ENCODE measurements at places on chromosomes 3 and 15. TPM values are rescaled to one million over a fixed set of nuclear protein-coding genes. Genes with fewer than 3 reads are reported as not detected.
A peak's percentile ranks its signal among the peaks of the same experiment; 100 is the strongest.

- no peak for DNase-seq
These were observed 187.7 kb downstream of the SATB1 start for GRCh38 chr3:18237251-18238005.

The ANKUB1 gene
- not detected for total RNA-seq

DNA sequence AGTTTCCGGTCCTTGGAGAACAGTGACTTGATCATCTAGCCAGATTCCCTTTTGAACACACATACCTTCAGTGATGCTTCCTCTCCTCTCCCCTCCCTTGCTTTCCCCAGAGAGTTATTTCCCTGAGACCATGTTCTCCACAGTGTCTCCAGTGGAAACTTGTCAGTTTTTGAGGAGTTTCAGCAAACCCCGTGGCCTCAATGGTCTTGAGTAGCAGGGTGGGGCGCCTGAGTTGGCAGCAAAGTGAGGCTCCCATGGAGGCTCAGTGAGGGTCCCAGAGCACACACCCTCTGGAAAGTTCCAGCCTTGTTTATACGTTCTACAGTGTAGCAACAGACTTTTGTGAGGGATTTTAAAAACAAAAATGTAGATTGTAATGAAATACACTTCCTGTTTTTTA, 135.1 kb downstream of the LRRC28 start:
- DNase-seq: no peak

GRCh38 chr3:28244491-28244890, 3.1 kb downstream of the CMC1 start:
- DNase-seq: no peak

The GP9 gene
- not detected for total RNA-seq

The SEMA6D gene
- not detected for total RNA-seq

The SCAMP2 gene
- total RNA-seq: 13.2 TPM

DNA sequence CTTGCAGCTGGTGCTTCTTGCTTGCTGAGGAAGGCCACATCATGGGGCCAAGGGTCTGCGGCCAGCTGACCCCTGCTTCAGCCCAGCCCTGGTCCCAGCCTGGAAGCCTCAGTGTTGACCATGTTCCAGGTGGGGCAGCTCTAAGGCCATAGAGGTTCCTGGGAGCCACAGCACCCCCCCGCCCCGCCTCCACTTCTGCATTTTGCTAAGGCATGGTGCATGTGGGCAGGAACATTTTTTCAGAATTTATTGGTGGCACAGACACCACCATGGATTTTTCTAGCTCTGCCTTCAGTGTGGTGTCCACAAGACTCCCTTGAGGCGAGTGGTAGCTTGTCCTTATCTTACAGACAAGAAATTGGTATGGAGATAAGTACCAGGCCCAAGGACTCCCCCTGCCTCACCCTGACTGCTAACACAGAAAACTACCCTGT, 1.9 kb upstream of the CHST14 start:
- no peak for DNase-seq

DNA sequence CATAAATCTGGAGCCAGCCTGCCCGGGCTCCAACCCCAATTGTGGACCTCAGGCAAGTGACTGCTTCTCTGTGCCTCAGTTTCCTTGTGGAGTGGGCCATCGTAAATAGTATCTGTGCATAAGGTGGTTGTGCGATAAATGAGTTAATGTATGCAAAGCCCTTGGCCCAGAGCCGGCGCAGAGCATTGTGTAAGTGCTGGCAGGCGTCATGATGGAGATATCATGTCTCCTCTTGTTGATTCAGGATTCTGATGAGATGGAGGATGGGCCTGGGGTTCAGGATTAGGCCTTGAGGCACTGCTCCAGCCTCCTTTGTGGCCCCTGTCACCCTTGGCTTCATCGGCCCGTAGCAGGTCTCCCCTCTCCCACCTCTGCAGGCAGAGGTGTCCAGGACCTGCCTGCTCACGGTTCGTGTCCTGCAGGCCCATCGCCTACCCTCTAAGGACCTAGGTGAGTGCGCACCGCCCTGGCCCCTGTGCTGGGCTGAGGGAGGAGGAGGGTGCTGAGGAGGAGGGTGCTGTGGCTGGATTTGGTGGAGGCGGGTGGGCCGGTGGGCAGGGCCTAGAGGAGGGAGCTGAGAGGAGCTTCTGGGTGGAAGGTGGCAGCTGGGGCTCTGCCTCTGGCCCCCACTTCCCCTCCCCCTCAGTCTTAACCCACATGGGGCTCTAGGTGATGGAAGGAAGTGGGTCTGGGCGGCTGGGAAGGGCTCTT, 1.3 kb downstream of the PLA2G4B start:
- no peak for DNase-seq

GRCh38 chr15:79978260-79978654, 7.3 kb upstream of the BCL2A1 start:
- DNase-seq: no peak

- DNase-seq: no peak
These were observed 250.0 kb upstream of the PROK2 start for GRCh38 chr3:72034986-72035385.

DNA sequence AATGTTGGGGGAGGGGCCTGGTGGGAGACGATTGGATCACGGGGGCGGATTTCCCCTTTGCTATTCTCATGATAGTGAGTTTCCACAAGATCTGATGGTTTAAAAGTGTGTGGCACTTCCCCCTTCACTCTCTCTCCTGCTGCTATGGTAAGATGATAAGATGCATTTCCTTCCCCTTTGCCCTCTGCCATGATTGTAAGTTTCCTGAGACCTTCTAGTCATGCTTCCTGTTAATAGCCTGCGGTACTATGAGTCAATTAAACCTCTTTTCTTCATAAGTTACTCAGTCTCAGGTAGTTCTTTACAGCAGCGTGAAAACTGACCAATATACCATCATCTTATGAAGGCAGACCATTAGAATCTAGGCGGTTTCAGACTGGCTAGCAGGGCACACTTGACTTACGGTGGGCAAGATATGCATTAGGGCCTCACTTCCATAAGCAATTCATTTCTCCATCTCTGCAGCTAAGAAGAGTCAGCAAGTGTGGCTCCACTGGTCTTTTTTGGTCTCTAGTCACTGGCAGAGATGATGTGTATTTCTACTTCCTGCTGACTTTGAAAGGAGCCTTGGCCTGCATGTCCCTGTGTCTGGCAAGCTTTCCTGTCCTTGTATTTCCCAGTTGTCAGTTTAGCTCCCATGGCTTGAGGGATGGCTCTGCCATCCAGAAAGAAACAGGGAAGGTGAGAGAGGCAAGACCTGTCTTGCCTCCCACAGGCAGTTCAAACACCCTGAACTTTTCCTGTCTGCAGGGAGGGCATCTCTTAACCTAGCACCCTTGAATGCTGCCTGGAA, 109.0 kb upstream of the ADAMTS9 start:
- peak; percentile 54 for DNase-seq

- DNase-seq: no peak
These were observed 34.2 kb downstream of the BDH1 start for GRCh38 chr3:197521277-197522182.

DNA sequence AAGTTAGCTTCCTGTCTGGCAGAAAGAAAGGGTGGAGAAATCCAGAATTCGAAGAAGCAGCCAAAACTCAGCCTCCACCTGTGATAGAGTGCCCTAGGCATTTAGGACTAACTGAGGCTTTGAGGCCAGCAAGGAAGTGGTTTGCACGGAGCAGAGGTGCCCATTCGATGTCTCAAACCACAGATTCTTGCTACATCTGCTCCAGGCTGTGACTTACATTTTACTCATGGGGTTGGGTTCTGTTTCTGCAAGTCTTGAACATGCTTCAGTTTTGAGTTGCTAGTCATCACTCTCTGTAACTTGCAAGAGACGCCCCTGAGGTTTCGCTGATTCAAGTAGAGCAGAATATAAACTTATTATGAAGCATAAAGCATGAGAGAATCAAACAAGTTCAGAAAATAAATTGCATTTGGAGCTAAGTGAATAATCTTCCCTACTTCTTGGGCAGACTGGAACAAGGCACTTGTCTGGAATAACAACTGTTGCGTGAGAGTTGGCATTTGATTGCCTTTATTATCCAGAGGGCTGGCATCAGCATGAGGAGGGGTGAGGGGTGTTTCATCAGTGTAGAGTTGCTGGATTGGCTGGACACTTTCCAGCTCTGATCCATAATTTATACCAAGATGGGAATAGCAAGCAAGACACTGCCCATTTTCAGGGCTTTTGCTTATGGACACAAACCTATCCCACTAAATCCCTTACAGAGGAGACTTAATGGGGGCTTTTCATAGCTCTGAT, 256.5 kb downstream of the AGBL1 start:
- no peak for DNase-seq

DNA sequence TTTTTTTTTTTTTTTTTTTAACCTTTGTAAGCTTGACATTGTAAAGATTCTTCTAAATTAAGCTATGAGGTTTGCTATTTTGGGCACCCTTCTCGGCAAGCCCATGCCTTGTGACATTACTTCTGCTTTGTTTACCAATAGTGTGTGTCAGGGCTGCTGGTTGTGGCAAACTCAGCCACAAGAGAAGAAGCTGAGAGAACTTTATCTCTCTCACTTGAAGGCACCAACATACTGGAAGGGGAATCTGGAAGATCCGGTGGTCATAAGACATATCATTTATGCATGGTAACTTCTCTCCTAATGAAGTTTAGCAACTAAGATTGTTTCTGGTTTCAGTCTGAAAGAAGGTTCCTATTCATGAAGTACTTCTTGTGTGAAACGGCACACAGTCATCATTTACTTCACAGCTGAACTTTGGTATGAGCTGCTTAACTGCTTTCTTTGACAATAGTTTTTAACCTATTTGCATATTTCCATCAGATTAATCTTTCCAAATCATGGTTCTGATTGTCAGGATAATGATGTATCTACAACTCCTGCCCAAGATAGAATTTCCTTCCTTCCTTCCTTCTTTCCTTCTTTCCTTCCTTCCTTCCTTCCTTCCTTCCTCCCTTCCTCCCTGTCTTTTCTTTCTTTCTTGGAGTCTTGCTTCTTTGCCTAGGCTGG, 189.3 kb downstream of the NFKBIZ start:
- DNase-seq: no peak

The SLITRK3 gene
- total RNA-seq: not detected
